NCI-H1930 (cell line): ENCODE measurements at places on chromosomes 11 and 22.

GRCh38 chr22:27299181-27300085 lies 502.1 kb downstream of the MN1 start:
- DNase-seq: no peak

DNA sequence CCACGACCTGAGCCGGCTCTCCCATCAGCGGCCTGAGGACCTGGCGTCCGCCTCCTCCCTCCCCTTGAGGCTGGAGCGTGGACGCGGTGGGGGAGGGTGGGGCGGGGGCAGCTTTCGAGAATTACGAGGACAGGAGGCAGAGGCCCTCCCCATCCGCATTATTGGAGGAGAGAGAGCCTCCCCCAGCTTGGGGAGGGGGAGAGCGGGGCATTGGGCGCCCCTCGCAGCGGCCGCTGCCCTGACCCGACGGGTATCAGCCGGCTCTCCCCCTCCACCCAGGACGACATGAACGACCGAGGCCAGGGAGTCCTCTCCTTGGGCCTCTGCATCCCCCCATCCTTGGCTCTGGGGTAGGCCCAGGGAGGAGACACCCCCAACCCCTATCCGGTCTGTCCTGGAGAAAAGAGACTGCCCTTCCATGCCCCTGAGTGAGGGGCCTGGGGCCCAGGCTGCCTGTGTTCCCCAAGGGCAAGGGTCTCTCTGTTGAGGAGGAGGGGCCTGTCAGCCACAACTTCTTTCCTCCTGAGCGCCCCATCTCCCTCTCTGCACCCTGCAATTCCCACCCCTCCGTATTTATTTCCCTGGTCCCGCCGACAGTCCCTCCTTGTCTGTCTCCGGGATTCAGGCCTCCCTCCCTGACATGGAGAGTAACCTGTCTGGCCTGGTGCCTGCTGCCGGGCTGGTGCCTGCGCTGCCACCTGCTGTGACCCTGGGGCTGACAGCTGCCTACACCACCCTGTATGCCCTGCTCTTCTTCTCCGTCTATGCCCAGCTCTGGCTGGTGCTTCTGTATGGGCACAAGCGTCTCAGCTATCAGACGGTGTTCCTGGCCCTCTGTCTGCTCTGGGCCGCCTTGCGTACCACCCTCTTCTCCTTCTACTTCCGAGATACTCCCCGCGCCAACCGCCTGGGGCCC lies 495 bp downstream of the GPR137 start:
- no peak for DNase-seq

DNA sequence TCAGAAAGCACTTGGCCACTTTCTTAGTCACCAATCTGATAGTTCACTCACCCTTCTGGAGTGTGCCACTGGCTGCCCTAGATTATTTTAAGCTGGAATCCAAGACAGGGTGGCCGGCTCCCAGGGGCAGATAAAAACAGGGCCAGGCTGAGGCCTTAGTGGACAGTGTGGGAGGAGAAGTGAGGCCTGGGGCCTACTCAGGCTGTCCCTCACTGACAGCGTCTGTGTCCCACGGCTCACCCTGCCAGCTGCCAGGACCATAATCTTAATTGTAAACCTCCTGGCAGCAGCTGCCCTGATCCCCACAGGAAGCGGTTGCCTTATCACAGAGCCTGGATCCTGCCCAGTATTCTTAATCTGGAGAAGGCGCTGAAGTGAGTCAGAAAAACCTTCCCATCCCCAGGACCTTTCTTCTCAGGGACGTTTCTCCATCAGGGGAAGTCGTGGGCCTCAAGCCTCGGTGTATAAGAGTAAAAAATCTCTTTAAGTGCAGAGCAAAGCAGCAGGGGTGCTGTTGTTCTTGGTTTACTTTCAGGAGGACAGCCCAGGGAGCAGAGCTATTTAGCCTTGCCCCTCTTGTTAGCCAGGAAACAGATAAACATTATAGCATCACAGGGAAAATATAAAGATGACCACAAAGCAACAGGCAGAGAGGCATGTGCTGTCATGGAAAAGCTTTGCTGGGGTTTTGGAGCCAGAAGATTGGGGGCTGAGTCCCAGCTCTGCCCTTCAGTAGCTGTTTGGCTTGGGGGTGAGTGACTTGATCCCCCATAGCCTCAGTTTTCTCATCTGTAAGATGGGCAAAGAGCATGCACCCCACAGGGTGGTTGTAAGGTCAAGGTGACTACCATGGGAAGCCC lies 39.6 kb downstream of the TSPAN18 start:
- DNase-seq: no peak

DNA sequence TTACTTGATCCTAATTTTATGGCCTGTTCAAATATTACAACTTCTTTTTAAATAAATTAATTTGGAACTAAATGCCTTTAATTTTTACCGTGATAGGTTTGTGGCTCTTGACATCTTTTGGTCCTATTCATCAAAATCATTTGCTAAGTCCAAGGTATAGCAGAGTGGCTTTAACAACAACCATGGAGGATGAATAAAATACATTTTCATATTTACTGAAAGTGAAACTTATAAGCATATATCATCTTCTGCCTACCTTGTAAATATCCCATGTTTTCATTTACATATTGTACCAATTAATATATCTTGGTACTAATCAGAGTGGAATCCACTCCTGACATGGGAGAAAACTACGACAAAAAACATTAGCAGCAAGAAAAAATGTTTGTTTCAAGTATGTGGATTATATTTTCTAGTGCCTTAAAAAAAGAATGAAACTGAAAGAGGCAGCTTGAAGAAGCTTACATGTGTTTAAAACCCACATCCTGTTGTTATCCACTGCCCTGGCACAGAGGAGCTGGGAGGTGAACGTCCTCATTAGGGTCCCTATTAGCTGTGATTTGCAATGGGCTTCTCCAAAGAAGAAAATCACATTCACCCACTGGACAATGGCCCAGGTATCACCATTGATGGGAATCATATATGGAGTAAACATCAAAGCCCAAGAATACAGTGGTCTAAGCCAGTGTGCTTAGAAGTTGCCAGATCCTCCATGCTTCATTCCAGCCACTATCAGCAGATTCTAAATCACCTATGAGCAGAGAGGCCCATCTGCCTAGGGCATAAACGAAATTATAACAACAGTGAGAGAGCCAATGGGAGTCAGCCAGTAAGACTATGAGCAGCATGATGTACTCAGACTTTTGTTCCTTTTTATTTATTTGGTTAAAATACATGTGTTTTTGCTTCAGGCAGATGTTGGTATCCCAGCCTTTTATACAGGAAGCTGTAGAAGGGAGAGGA lies 84.7 kb downstream of the MAML2 start:
- no peak for DNase-seq

GRCh38 chr11:8839306-8839956 lies 71.6 kb upstream of the AKIP1 start:
- no peak for DNase-seq

DNA sequence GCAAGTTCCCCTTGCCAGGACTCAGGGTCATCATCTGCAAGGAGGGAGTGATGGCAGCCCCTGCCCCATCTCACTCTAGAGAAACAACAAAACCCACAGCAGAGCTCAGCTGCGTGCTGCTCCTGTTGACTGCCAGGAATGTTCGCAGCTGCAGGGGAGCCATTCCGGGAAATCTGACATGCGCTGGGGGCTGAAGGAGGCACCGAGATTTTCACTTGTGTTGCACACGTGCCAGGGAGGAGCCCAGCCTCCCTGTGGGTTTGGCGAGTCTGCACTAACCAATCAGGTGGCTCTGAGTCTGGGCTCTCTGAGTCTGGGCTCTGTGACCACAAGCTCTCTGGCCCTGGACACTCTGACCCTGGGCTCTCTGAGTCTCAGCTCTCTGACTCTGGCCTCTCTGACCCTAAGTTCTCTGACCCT lies 10.5 kb downstream of the FGF3 start:
- DNase-seq: no peak

- DNase-seq: no peak
These were observed 3.0 kb downstream of the INPPL1 start for GRCh38 chr11:72227316-72228228.

GRCh38 chr11:68373815-68374501 lies 61.6 kb downstream of the LRP5 start:
- DNase-seq: no peak

- DNase-seq: no peak
These were observed 2.8 kb downstream of the PDE2A start for GRCh38 chr11:72671152-72672099.
